ENCODE measurements at places on chromosomes 12 and 14.

DNA sequence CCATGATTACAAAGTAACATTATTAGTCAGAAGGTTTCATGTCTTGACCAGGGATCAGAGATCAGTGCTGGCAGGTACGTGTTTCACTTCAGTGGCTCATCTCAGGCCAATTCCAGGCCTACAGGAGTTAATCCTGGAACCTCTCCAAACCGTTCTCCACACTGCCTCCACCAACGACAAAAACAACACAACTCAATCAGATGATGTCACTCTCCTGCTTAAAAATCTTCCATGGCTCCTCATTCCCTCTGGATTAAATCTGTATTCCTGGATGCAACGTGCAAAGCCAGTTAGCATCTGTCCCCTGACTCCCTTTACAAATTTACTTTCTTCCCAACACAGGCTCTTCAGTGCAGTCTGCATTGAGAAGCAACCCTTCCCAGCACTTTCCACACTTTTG is 34.3 kb upstream of the TXNRD1 start:
- DNase-seq, result no peak

- DNase-seq, result no peak
These were observed 19.1 kb downstream of the TMEM30B start for GRCh38 chr14:61262082-61262481.

GRCh38 chr14:36755756-36756155 is 94.1 kb downstream of the PAX9 start:
- DNase-seq, result no peak

GRCh38 chr12:24084800-24085199 is 135.3 kb upstream of the SOX5 start:
- DNase-seq, result no peak

- DNase-seq, result no peak
These were observed 233.5 kb downstream of the EFCAB11 start for GRCh38 chr14:89720741-89721729.

- DNase-seq, result no peak
These were observed 4.9 kb downstream of the WSB2 start for GRCh38 chr12:118055865-118056773.

DNA sequence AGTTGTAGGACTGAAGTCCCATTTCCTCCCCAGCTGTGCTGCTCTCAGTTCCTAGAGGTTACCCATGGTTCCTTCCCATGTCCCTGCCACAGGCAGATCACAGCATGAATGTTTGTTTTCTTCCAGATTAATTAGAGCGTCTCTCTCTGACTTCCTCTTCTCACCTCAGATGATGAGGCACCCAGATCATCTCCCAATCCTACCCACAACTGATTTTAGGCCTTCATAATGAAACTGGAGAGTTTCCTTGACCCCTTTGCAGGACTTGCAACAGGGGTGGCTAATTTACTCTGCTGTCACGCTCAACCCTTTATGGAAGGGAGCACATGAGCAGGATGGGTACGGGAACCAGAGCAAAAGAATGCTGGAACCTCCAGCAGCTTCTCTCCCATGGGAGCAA is 32.1 kb upstream of the TXNRD1 start:
- DNase-seq, result no peak

GRCh38 chr12:71969330-71969729 is 30.7 kb downstream of the TPH2 start:
- no peak for DNase-seq

DNA sequence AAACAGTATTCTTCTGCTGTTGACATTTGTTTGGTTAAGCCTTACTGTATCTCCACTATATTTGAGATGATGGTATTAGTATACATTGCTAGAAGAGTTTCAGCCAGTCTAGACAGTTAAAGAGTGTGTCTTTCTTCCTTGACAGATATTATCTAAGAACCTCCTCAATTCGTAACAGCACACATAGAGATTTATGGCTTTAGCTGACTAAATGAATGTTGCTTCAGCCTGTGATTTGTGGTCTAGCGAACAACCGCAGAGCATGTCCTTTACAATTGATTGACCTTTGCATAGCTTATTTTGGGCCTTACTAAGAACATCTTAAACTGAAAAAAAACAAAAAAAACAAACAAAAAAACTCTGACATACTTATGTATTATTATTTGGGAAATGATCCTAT is 122.2 kb downstream of the DAAM1 start:
- DNase-seq, result no peak

GRCh38 chr12:19669793-19670192 is 230.5 kb downstream of the AEBP2 start:
- DNase-seq, result no peak

- no peak for DNase-seq
These were observed 92.2 kb upstream of the ATF7IP start for GRCh38 chr12:14272956-14273912.

DNA sequence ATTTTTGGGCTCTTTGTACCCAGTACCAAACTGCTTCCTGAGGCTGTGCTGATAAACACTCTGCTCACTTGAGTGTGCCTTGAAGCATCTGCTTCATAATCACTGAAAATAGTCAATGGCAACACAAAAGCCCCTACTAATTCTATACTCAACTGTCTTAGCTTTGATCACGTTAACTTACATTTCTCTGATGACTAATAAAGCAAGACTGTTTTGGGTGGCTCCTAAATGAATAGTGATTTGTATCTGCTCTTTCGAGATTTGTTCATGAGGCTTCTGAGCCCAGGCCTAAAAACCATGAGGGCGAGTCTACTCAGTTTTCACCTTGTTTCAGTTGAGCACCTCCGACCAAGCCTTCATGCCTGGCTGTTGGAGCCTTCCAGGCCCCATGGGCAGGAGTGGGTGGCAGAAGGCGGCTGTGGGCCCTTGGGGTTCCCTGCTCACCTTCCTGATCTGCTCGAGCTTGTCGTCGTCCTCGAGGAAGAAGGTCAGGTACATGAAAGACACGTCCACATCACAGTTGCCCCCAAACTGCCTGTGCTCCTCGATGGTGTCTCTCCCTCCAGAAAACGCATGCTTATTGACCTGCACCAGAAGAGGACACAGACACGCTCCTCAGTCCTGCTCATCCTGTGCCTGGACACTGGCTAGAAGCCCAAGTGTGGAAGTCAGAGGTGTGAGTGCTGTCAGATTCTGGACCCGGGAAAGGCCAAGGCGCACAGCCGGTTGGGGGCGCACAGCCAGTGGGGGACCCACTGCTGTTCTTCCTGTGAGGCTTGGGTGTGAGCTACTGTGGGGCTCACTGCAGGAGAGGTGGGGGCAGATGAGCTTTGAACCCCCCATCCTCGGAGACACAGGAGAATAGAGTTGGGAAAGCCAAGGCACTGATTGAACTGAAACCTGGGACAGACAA is 13.7 kb downstream of the SLC25A47 start:
- no peak for DNase-seq

DNA sequence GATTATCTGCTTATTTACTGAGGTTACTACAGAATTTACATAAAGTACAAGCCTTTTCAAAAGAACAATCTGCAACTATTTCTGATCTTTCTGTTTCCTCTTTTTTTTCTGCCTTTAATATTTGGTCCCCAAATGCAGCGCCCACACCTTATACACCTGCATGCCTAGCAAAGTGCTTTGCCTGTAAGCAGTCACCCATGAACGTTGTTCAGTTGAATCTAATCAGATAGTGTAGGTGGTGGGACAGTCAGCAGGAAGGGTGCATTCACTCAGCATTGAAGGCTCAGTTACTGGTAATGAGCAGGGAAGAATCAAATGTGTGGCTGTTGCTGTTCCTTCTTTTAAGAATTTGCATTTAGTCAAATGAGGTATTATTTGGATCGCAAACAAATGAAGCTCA is 108.4 kb downstream of the GPR135 start:
- no peak for DNase-seq

DNA sequence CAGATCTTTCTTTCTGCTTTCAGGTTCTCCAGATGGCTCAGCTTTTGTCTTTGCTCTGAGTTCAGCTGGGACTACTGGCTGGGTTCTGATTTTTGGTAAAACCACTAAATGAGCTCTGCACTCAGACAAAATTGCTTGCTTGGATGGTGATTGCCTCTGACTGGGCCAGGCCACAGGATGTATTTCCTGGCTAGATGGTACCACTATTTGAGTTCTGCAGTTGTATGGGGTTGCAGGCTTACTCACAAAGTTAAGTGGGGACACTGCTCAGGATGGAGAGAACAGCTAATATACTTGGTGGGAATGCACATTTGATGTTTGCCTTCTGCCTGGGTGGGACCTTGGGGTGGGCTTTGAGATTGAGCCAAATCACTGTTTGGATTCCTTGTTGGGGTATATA is 14.0 kb upstream of the OR4Q3 start:
- no peak for DNase-seq

All from NCI-H2227 treated with DMSO at 0.1 percent for 48 hours (cell line).